ENCODE measurements at places on chromosomes 2 and 18.

DNA sequence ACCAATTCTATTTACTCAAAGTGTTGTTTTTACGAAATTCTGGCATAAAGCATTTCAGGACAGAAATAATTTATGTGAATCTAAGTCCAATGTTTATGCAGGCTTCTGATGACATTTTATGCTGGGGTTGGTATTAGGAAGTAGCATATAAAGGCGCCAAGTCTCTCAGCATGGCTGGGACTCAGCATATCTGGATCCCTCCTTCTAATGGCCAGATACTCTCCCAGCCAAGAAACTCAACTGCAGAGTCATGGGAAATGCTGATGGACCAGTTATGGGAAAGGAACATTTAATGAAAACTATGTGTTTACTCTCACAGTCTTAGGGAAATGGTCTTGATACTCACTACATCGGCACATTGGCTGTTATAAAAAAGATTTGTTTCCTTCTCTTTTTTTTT, 392.2 kb downstream of the ARHGAP15 start:
- DNase-seq, result peak; percentile 27

DNA sequence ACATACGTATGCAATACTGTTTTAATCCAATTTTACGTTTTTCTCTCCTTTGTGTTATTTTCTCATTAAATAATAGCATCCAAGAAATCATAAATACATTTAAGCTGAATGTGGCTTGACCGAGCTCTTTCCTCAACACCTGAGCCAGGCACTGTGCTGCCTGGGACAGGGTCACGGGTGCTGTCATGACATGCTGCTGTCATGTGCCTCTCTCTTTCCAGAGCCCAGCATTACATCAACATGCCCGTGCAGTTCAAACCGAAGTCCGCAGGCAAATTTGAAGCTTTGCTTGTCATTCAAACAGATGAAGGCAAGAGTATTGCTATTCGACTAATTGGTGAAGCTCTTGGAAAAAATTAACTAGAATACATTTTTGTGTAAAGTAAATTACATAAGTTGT, 94.1 kb upstream of the LDLRAD4 start:
- DNase-seq, result no peak

- no peak for DNase-seq
Observed at GRCh38 chr2:7882296-7882695, 799.6 kb upstream of the ID2 start.

GRCh38 chr2:10814142-10814541, 1.6 kb upstream of the PDIA6 start:
- DNase-seq, result no peak

- DNase-seq, result peak; percentile 82
Observed at GRCh38 chr2:23445450-23445868, 60.5 kb downstream of the KLHL29 start.

All from fibroblast of lung (primary cell).